ENCODE measurements at places on chromosomes 4 and X.

DNA sequence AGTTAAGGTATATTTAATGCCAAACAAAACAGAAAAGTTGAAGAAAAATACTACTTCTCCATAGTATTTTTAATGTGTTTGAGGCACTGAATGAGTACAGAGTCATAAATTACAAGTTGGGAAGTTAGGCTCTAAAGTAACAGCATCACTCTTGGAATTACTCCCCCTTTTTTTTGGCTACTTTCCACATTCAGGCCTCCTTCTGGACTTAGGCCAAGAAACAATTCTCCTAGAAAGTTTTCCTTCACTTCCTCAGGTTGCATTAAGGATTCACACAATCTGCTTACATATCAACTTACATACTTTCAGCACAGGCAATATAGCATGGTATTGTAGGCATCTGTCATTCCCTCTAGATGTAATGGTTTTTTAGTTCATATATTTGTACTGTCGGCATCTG is 52.1 kb downstream of the TMEM165 start:
- DNase-seq = no peak

GRCh38 chrX:10174051-10174450 is 17.3 kb downstream of the CLCN4 start:
- no peak for DNase-seq

DNA sequence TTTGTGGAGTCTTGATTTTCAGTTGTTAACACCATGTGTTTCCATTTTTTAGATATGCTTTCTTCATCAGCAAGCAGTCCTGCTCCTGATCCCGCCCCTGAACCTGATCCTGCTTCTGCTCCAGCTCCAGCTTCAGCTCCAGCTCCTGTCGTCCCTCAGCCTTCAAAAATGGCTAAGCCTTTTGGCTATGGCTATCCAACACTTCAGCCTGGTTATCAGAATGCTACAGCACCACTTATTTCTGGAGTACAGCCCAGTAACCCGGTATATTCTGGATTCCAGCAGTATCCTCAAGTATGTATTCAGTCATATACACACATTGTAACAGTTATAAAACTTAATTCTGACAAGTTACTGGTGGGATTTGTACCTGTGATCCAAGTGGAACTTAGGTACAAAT is 60.9 kb downstream of the SEC24B start:
- DNase-seq = no peak

- no peak for DNase-seq
Measured at GRCh38 chrX:88424541-88424940, 322.5 kb upstream of the CPXCR1 start.

GRCh38 chr4:168643111-168643795 is 146.4 kb downstream of the PALLD start:
- no peak for DNase-seq

- DNase-seq = no peak
Measured at GRCh38 chrX:146615628-146616348, 193.8 kb upstream of the CXorf51B start.

DNA sequence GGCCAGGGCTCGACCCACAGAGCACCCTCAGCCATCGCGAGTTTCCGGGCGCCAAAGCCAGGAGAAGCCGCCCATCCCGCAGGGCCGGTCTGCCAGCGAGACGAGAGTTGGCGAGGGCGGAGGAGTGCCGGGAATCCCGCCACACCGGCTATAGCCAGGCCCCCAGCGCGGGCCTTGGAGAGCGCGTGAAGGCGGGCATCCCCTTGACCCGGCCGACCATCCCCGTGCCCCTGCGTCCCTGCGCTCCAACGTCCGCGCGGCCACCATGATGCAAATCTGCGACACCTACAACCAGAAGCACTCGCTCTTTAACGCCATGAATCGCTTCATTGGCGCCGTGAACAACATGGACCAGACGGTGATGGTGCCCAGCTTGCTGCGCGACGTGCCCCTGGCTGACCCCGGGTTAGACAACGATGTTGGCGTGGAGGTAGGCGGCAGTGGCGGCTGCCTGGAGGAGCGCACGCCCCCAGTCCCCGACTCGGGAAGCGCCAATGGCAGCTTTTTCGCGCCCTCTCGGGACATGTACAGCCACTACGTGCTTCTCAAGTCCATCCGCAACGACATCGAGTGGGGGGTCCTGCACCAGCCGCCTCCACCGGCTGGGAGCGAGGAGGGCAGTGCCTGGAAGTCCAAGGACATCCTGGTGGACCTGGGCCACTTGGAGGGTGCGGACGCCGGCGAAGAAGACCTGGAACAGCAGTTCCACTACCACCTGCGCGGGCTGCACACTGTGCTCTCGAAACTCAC is 3.6 kb downstream of the MID1IP1 start:
- no peak for DNase-seq

All from GM12878 (cell line).